ENCODE measurements at places on chromosomes 4 and X. TPM values are rescaled to one million over a fixed set of nuclear protein-coding genes. Genes with fewer than 3 reads are reported as not detected.

Gene TXK
- 0.26 TPM for total RNA-seq

Gene PCSK1N
- total RNA-seq = 10.7 TPM

Gene HSD17B13
- 0.13 TPM for total RNA-seq

Gene DCAF12L1
- not detected for total RNA-seq

Gene DKK2
- total RNA-seq = not detected

Gene SPIN4
- total RNA-seq = 4.2 TPM

Gene ODAPH
- total RNA-seq = not detected

Gene CSAG2
- not detected for total RNA-seq

Gene MORF4L2
- total RNA-seq = 309 TPM

Gene RBMX
- total RNA-seq = 89.8 TPM

Gene AMELX
- total RNA-seq = not detected

Measured in smooth muscle cell of the pulmonary artery (primary cell).